ENCODE measurements at places on chromosomes 6 and 20.

GRCh38 chr20:56592211-56592610 lies 36.9 kb upstream of the TFAP2C start:
- no peak for DNase-seq

- no peak for DNase-seq
Measured at GRCh38 chr20:33659341-33660034, 2.6 kb upstream of the C20orf144 start.

- peak; percentile 61 for DNase-seq
Measured at GRCh38 chr6:113433335-113433991, 423.7 kb upstream of the MARCKS start.

DNA sequence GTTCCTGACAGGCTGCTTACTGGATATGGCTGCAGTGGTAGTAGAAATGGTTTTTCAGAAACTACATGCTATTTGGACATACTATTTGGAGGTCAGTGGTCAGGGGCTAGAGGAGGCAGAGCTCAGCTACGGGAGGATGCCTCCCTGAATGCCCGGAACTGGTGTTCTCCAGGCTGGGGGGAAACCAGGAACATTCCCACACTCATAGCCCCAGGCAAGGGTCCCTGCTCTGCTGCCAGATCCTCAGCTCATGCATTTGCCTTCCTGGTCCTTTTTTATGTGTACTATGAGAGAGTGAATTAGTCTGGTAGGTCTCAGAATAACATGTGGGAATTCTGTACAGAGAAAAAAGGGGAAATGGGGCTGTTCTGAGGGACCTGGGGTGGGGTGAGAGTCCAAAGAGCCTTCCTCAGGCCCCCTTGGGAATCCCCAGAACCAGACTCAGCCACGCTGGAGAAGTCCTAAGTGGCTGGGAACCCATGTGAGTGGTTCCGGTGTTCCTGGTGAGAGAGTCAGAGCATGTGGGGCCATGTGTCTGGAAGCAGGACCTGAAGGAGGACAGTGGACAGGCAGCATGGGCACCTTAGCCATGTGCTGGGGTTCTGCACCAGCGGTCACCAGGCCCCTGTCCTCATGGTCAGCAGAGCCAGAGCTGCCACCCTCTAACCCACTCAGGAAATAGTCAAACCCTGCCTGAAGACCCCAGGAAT lies 58.0 kb upstream of the MYL9 start:
- DNase-seq = no peak

DNA sequence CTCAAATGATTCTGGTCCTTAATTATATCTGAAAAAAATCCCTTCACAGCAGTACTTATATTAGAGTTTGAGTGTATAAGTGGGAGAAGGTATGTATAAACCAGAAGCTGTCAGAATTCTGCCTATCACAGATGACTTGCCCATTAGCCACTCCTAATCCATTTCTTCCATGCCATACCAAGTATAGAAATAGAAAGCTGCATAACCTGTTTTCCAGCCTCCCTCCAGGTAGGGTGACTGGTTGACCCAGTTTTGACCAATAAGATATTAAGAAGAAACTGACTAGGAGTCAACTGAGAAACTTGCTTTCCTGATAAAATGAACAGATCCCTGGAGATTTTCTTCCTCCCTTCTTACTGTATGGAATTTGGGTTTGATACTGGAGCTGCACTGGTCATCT lies 112.2 kb upstream of the GRIK2 start:
- DNase-seq = no peak

- no peak for DNase-seq
Measured at GRCh38 chr6:110529355-110529754, 52.9 kb upstream of the SLC22A16 start.

DNA sequence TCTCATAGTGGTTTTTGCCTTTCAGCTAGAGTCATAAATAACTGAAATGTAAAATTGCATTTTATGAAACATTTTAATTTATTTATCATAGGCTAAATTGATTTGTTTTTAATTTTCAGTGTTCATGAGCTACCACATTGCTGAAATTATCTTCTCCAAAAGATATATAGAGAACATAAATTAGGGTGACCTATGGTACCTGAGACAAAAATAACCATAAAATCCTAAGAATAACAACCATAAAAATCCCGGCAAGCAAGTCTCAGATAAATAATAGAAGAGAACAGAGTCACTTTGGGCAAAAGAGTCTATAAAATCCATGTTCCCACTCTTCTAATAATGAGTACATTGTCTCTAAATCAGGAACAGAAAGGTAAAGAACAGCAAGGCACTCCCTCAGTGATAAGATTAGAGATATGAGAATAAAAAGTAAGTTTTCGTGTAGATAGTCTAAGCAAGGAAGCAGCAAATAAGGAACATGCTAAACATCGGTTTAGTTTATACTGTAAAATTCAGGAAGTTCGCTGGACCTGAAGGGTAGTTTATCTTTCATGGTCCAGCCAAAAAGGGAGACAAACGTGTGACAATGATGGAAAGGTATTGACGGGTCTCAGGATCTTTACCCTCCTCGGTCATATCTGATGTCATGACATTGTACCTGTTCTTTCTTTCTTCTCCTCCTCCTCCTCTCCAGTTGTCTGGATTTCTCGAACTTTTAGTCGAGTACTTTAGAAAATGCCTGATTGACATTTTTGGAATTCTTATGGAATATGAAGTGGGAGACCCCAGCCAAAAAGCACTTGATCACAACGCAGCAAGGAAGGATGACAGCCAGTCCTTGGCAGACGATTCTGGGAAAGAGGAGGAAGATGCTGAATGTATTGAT lies 117.6 kb downstream of the TMEM242 start:
- DNase-seq = no peak

DNA sequence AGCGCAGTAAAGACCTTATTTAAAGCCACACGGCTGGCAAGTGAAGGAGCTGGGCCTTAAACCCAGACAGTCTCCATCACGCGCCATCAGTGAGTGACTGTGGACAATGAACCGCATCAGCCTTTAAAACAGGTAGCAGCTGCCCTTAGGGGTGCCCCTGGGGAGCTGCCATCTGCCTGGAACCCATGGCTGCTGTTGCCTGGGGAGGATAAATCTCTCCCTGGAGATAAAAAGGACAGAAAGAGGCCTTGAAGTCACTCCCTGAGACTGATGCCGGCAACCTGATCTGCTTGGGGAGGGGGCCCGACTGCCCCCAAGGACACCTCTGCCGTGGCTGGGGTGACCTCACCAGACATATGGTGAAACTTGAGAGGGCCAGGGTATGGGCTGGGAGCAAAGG lies 73.5 kb downstream of the PREX1 start:
- DNase-seq = no peak

DNA sequence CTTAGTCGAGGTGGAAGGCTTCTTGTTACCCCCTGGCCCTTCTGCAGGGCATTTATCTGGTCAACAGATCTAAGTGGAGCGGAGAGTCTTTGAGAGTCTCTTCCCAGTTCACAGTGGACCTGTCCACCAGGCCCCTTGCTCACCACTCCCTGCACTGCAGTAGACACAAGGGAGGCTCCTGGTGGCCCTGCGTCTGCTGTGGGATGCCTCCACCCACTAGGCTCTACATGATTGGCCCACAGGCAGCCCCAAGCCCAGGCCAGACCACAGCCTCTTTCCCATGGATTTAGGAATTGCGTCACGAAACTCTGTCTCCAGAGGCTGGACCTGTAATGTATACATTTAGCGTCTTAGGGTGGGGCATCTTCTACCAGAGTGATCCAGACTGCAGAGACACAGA lies 28.4 kb downstream of the TBC1D7 start:
- DNase-seq = no peak

DNA sequence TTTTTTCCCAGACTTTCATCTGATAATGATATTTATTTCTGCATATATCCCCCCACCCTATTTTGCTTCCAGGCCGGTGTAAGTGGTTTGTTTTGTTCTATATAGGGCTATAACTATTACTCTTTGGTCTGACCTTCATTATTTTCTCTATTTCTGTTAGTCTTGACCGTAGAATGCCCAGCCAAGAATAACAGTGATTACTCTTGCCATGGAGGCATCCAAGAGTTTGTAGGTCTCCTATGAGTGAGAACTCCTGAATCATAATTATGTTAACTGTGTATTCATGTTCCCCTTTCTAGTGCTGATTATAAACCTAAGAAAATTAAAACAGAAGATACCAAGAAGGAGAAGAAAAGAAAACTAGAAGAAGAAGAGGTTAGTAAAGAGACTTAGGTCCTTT lies 52.2 kb downstream of the TOP1 start:
- no peak for DNase-seq

GRCh38 chr6:31572041-31572911 lies at the start of gene LTA:
Gene LTA (plus strand): TSS chr6:31572289. CDS start chr6:31572743, 454 bp downstream.
- DNase-seq = no peak

DNA sequence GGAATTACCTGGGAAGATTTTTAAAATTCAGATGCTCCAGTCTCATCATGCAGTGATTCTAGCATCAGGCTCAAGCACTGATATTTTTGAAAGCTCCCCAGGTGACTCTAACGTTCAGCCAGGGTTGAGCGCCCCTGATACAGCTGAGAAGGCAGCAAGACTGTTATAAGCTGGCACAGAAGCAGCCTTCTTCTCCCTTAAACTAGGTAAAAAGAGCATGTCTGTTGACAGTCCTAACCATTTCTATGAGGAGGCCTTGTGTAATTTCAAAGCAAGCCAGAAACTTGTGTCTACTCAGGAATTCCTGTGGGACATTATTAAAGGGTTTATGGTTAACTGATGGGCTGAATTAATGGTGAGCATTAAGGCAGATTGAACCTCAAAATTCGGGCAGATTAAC lies 141.9 kb downstream of the PDE7B start:
- DNase-seq = no peak

GRCh38 chr6:166911248-166911677 lies 45.1 kb downstream of the RNASET2 start:
- DNase-seq = no peak

DNA sequence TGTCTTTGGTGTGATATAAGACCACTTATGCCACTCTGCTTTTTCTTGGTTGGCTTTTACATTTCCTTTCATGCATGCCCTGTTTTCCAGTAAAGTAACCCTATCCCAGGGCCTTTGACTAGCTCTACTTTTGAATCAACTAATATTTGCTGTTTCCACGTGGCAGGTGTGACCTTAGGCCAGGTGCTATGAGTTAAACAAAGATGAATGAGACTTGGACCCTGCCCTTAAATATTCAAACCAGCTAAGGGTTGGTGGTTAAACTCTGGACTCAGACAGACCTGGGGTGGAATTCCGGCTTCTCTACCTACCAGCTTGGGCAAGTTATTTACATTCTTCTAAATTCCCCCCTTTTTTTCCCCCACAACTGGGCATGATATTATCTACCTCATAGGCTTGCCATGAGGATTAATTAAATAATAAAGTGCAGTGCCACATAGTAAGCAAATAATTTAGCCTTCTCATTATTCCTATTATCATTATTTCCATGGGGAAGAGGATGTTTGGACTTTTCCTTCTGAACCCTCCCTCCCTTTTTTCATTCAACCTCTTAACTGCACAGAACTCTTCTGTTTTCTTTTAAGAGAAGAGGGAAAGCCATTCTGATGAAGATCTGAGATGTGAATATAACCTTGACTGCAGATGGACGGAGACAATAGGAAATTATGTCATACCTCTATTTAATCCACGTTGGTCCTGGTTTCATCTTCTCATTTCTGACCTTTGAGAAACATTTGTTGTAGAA lies 143.6 kb upstream of the TNFAIP3 start:
- DNase-seq = no peak

DNA sequence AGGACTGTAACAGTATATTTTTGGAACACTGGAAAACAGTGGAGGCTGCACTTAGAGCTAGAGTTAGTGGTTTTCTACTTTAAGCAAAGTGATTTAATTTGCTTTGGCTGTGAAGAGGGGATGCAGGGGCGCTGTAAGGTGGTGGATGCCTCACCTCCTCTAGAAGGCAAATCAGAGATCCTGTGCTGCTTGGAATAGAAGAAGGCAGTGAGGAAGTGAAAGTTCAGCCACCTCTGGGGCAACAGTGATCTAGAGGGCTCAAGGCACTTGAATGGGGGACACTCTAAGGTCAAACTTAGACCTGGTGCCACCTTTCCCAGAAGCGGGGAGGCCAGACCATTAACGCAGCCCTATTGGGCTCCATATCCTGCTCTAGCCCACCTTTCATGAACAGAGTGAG lies 19.0 kb upstream of the SNRPB2 start:
- DNase-seq = no peak

GRCh38 chr20:17493173-17493572 lies 38.0 kb downstream of the BFSP1 start:
- no peak for DNase-seq

GRCh38 chr6:13733178-13733887 lies 21.7 kb upstream of the RANBP9 start:
- DNase-seq = peak; percentile 93

GRCh38 chr6:107809966-107810365 lies 14.1 kb downstream of the SCML4 start:
- DNase-seq = no peak

DNA sequence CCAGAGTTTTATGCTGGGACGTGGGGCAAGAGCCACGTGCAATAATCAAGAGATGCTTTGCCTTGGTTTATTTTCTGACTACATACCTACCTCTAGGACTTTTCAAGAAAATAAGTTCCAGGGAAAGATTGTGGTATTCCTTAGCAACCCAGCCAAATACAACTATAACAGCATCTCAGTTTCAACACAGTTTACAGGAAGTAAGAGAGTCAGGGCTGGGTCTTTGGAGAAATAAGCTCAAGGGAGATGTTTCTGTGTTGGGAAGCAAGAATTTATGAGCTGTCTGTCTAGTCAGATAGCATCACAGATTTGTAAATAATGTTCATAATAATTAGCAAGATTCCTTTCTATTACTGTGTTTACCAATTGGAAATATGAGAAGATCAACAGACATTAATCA lies 35.1 kb downstream of the MAP3K5 start:
- no peak for DNase-seq

DNA sequence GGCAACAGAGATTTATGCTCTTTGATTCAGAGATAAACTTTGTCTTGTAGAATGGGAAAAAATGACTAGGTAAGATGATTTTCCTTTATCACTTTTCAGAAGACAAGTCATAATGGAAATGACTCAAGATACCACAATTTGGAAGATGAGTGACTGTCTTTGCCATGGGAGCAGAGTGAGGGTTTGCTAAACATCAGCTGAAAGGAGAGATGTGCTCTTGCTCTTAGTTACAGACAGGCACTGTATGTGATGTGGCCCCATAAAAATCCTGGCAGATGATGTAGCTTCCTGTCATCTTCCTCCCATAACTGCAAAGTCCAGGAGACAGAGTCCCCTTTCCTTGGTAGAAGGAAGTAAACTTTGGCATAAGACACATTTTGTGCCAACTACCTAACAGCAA lies 47.6 kb downstream of the BACH2 start:
- DNase-seq = no peak

DNA sequence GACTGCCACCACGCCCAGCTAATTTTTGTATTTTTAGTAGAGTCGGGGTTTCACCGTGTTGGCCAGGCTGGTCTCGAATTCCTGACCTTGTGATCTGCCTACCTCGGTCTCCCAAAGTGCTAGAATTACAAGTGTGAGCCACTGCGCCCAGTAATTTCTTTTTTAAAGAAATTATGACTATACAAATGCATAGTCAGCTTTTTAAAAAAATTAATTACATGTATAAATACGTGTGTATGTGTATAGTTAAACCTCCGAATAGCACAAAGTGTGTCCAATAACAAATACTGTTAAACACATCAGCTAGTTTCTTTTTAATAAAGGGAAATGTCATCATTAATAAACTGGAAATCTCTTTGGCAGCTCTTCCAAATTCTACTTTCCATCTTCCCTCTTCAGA lies 135.5 kb upstream of the SALL4 start:
- DNase-seq = no peak

- DNase-seq = no peak
Measured at GRCh38 chr20:14093652-14094051, 98.3 kb downstream of the MACROD2 start.

GRCh38 chr20:7843613-7844012 lies 96.6 kb downstream of the HAO1 start:
- DNase-seq = peak; percentile 16

GRCh38 chr20:37980383-37980782 lies 52.9 kb downstream of the TTI1 start:
- DNase-seq = no peak

GRCh38 chr6:74402781-74403180 lies 706.8 kb downstream of the CD109 start:
- no peak for DNase-seq

Measured in AG04450 (cell line).